ENCODE measurements at places on chromosomes 13 and 19.

DNA sequence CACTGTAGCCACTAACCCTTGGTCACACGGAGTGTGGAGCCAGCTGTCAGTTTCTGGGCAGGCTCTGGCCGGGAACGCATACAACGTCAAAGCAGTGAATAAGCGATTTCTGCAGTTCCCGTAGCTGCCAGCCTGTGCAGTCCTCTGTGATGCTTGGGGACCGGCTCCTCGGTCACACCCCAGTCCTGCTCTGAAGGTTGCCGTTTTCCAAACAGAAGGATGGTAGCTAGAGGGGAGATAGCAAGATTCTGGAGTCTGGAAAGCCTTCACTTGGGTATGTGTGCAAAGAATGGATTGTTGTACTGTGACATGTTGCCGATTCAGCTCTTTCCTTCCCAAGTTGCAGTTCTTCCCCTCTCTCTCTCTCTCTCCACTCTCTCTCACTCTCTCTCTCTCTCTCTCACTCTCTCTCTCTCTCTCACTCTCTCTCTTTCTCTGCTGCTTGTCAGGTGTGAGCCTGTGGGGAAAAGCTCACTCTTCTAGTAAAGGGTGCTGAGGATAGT lies 38.7 kb upstream of the C1QTNF9 start:
- DNase-seq: peak; percentile 55

DNA sequence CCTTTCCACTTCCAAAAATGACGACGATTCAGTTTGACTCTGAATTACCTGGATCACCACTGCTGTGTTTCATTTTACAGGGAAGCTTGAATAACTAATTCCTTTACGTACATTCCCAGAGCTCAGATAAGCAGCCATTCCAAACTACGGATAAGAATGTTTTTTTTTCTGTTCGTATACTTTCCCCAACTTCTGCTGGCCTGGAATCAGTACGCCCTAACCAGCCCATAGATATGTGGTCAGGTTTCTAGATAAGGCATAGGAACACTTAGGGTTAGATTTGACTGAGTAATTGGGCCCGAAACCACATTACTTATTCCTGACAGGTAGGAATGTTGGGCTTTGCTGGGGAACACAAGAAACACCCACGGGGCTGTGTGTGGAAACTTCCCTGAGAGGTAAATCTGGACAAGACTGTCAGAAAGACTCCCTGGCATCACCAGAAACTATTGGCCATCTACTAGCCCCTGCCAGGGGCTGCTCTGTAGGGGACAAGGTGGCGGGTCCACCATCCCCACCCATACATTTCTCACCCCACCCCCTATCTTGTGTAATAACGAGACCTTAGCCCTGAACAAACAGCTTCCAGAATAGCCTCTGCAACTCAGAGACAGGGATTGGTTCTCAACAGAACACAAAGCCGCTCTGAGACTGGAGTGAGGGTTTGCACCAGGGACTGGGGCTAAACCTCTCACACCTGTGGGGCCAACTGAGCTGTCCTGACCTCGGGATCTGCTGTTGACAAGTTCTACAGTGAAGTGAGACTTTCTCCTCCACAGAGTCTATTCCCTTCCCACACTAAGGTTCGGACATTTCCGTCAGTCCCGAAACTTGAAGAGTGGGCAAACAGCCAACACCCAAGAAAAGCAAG lies 15.6 kb downstream of the RHPN2 start:
- no peak for DNase-seq

DNA sequence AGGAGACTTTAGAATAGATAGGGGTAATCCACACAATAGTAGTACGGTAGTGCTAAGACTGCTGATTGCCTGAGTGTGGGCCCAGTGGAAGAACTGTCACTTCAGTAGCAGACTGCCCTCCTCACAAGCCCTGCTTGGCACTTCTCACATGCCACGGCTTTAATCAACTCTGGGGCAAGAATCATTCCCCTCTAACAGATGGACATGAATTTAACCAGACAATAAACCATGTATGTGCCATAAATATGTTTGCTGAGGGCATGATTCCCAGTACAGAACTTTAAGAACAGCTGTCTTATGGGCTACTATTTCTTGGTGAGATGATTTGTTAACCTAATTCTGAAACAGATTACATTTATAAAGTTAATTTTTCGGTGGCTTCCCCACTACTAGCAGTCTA lies 22.0 kb downstream of the DPY19L3 start:
- DNase-seq: no peak

DNA sequence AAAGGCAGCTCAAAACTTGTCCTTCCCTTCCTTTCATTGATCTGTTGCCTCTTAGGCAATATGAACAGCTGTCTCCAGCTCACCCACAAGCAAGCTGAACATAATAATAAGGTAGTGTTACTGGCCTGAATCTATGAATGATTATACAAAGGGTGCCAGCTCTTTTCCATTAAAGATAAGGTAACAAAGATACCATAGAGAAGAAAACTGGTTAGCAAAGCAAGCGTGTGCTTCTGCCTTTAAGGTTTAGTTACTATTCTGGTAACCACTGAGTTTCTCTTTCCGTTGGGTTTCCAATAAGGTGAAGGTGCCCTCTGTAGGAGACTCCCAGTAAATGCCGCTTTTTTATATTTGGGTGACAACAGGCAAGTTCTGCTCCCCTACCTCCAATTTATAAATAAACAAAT lies 12.1 kb upstream of the DACH1 start:
- no peak for DNase-seq

- DNase-seq: no peak
These were observed 13.3 kb downstream of the SPATA13 start for GRCh38 chr13:24173795-24174194.

GRCh38 chr13:107457686-107458085 lies 757.6 kb downstream of the LIG4 start:
- DNase-seq: no peak

DNA sequence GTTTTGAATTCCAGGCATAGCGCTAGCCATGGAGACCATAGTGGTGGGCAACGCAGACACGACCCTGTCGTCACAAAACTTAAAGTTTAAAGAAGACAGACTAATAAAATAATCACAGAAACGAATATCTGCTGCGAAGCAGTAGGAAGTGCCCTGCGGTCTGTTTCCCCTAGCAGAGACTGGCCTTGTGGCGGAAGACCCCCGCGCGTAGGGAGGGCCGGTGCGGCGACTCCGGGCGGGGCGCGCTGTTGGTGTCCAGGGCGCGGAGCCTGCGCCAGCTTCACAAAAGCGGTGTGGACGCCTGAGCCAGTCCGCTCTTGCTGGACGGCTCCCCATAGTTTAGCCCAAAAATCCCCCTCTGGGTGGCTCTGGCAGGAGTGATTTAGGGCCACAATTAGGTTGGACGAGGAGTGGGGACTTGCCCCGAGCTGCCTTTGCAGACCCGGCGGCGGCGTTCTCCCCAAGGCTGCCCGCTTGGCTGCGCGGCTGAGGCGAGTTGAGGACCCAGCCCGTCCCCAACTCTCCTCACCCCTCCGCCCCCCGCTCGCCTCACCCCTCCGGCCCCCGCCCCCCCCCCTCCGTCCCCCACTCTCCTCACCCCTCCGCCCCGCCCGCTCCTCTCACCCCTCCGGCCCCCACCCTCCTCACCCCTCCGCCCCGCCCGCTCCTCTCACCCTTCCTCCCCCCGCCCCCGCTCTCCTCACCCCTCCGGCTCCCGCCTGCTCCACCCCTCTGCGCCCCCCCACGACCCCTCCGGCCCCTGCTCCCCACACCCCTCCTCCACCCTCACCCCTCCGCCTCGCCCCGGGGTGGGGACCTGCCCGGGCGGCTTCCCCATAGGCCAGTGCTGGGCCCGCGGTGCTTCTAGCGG lies 14.2 kb upstream of the LATS2 start:
- no peak for DNase-seq

DNA sequence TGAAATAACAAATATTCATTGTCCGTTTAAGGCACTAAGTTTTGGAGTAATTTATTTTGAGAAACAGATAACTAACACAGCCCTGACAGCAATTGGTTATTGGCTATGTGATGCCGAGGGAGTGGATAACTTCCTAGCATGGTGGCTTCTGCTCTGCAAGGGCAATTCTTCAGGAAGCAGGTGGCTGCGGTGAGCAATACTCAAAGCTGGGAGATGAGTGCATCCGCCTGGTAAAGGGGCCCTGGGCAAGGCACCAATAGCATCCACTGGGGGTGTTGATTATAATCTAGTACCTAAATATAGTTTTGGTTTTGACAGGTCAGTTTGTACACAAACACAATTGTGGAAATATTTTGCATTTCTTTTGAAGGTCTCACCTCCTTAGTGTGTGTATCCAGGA lies 41.0 kb downstream of the CCDC70 start:
- no peak for DNase-seq

DNA sequence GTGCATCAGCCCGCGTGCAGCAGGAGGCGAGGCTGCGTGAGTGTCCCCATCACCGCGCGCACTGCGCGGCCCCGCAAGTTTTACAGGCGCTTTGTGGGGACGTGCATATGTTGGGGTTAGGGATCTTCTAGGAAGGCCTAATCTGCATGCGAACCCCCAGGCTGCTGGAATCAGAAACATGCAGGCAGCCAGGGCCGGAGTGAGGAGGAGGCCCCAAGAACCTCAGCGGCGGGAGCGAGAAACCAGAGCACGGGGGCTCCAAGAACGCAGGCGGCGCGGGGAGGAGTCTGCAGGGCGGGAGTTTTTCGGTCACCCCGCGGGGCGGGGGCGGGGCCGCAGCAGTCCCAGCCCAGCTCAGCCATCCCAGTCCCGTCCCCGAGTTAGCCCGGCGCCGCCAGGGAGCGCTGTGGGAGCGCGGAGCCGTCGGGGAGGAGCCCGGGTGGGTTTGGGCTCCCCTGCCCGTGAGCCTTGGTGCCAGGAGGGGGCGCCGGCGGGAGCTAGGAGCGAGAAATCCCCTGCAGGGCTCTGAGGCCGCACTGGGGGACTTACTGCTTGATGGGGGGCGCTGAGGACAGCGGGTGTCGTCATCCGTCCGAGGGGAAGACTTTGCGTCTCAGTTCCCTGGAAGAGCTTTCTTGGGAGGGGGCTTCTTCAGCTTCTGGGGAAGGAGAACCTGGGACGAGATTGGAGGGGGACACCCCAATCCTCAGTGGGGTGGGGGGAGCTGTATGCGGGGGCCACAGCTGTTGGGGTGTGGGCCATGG lies 933 bp upstream of the NRTN start:
- DNase-seq: peak; percentile 87

DNA sequence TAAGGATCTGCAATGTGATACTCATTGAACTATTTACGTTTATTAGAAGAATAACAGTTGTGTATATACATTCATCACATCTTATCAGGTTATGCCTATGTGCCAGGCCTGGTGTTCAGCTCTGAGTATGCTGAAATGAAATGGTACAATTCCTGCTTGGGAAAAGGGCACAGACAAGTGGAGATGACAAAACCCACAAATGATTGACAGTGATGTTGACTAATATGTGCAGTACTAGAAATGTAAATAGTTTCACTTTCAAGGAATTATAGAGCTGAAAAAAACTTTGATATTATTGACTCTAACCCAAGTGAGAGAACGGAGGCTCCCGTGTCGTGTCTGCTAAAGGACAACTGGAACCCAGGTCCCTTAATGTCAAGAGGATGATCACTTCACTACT lies 386.8 kb upstream of the DACH1 start:
- DNase-seq: no peak

GRCh38 chr19:46068345-46069258 lies 27.8 kb upstream of the IGFL4 start:
- DNase-seq: no peak

DNA sequence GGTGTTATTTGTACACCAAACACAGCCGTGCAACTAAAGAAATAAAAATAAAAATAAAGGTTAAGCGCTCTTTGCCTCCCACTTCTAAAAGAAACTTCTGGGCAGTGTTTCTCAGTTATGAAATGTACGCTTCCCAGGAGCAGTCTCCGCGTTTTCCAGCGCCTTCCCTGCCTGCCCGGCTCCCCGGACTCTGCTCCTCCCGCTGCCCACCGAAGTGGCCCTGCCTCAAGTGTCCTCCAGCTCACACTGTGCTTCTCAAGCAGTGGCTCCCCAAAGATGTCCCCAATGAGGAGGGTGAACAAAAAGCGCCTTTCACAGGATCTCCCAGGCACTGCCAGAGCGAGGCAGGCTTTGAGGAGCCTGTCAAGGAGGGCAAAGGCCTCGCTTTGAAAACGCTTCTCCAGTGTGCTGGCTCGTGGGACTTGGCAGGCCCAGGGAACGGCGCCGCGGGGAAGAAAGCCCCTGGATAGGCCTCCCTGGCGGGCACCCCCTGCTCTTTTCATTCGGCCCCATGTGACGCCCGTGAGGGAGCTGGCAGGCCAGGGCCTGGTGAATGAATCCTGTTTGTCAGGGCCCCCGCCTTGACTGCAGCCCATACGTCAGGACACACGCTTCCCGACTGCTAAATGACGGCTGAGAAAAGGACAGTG lies 187.1 kb downstream of the FOXO1 start:
- peak; percentile 90 for DNase-seq

- no peak for DNase-seq
These were observed 4.8 kb downstream of the MYO9B start for GRCh38 chr19:17080440-17080801.

- DNase-seq: no peak
These were observed 178.9 kb downstream of the ITGBL1 start for GRCh38 chr13:101631395-101631794.

- DNase-seq: no peak
These were observed 30.9 kb upstream of the CXCL17 start for GRCh38 chr19:42473686-42474085.

GRCh38 chr19:43762814-43763213 lies 8.1 kb upstream of the SMG9 start:
- DNase-seq: no peak

DNA sequence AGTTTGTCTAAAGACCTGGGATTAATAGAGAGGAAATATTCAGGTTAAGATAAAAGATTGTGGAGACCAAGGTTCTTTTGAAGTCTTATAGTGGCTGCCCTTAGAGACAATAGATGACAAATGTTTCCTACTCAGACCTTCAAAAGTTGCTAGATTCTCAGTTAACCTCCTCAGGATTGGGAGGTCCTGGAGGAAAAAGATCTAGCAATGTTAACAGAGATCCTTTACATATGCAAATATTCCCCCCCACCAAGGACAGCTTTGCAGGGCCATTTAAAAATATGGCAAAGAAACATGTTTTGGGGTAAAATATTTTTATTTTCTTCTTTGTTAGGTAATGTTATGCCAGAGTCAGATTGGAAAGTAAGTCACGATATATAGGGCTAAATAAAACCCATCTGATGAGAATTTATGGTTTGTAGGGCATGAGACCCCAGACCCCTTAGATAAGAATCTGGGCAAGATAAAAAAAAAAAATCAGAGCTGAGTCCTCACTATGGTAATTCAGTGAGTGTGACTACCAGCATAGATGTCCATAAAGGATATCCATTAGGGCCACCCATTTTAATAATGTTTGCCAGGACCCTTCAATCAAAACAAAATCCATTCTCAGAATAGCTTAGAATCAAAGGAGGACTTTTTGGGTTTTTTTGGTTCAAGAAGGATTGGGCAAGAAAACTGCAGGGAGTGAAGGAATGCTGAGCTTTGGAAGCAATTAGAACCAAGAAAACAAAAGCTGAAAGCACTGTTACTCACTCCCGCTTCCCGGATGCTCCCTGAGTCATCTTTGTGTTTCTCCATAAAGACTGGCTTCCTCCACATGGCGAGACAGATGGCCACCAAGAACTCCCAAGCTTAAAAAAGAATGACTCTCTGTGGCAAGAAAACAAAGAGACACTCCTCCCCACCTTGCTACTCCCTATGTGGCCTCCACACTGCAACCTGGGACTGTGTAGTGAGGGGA lies 28.2 kb downstream of the VSTM1 start:
- no peak for DNase-seq

GRCh38 chr13:78129823-78130222 lies 211.2 kb upstream of the EDNRB start:
- no peak for DNase-seq

- DNase-seq: no peak
These were observed 68.7 kb downstream of the ACSBG2 start for GRCh38 chr19:6204212-6204611.

Measured in spinal cord (tissue), 10 donors.